ENCODE measurements at places on chromosomes 7 and 10.

DNA sequence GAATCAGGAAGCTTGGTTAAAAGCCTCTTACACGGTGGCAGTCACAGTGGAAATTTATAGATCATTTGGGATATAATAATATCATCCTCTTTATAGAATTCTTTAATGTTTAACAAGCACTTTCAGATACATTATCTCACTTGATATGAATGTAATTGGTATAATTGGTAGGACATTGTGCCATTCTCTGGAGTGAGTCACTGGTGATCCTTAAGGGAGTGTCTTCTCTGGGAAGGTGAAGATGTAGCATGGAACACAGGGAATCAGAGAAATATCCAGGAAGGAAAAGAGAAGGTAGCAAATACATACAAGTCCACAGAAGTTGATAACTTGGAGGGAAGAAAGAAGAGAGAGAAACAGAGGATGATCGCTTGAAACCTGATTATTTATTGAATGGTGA is 9.8 kb downstream of the PTPRZ1 start:
- no peak for DNase-seq

GRCh38 chr7:200290-200689 is 7.9 kb downstream of the FAM20C start:
- DNase-seq, result peak; percentile 54

DNA sequence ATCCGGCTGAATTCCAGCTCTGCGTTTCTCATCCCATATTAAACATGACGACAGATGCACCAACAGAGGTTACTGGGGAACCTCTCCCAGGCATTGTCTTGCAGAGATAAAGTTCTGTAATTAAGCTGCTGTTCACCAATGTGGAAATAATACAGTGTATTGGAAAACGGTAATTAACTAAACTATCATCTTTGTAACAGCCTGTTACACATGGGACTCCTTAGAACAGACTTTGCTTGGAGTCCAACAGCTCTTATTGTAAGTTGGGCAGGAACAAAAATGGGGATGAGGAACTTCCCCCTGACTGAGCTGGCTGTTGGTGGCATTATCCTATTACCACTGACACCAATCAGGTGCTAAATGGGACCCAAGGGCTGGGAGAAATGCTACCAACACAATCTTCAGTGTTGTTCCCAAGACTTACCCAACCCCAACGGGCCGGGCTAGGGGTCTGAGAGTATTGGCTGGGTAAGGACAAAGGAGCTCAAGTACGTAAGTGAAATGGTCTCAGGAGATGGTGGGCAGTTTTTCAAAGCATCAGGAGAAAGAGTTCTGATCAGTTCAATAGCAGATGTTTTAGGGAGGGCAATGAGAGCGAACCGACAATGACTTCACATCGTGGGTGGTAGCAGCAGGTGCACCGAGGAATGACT is 759.4 kb downstream of the GRID1 start:
- DNase-seq, result peak; percentile 11

- no peak for DNase-seq
Measured at GRCh38 chr10:130454543-130455000, 318.4 kb downstream of the GLRX3 start.

DNA sequence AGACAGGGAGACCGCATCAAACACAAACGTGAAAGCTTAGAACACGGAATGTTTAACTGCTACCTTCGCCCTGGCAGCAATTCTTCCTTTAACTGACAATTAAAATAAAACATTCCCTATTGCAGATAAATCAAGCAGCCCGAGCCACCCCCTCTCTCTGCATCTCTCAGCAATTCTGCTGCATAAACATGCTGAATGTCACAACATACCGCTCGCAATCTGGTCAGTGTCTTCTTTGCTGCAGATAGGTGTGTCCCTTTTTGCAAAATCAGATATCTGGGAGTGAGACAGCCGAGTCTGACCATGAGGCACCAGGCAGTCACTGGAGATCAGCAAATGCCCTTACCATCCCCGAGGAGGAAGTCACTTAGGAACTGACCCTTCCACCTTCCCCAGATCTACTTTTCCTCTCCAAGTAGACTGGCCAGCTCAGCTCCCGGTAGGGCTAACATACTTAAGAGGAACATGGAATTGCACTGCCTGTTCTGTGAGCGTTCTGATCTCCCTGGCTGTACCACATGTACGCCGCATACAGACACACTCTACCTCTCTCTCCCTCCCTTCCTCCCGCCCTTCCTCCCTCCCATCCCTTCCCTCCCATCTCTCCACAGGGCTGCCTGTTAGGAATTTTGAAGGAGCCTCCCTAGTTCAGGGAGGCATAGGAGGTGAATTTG is at the start of gene FRMD4A:
TSS of gene FRMD4A (minus strand) at position 537 of the 674 bp plus-strand sequence.
- peak; percentile 43 for DNase-seq

DNA sequence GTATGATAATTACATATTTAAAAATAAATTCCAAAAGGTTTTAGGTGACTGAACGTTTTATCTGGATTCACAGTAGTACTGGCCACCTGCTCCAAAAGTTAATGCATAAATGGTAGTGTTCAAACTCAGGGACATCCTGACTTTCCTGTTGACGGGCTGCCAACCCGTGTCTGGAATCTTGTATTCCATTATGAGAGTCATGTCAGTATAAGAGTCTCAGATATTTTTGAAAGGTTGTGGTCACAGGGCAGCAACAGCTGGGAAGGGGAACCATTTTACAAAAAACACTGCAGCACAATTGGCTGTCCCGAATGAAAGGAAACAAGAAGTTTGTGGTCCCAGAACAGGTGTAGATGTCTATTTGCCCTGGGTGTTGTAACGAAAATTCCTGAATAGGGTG is 2.8 kb downstream of the TDRD1 start:
- DNase-seq, result no peak

DNA sequence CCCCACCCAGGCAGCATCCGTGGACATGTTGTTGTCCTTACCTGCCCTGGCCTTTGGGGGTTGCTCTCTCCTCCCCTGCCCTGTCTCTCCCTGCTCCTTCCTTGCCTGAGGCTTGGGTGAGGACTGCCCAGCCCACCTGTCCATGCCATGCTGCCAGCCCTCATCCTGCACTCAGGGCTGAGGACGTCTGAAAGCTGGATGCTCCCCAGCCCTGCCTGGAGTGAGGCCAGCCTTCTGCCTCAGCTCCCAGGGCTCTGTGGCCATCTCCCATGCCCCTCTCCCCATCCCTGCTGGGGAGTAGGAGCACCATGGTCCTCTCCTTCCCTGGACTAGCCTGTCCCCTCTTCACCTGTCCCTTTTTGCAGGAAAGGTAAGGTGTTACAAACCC is 68.4 kb downstream of the RAMP3 start:
- no peak for DNase-seq

- no peak for DNase-seq
Measured at GRCh38 chr10:69080226-69080625, 7.7 kb upstream of the SRGN start.

GRCh38 chr7:98091523-98091922 is 15.1 kb upstream of the LMTK2 start:
- no peak for DNase-seq

DNA sequence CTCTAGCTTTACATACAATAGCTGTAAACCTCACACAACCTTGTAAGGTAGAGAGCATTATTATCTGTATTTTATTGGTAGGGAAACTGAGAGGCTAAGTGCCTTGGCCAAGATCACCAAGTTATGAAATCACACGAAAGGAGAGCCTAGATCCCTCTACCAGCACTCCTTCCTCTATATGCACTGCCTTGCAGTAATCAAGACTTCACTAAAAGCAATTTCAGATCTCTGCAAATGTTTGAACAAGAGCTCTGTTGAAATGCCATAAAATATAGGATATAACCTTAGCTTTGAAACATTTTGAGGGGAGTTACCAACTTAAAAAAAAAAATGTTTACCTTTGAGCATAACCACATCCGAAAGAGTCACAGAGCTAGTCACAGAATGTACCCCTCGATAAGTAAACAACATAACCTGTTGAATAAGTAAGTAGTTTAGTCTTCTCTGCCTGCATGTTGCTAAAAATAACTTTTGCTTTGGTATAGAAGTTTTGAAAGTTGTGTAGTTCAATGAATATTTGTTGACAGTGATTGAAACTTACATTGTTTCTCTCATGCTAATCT is 709.4 kb downstream of the AUTS2 start:
- DNase-seq, result no peak

Data from H9 (cell line).